Astrocyte of the hippocampus (primary cell): ENCODE measurements at places on chromosomes 11 and 22.

DNA sequence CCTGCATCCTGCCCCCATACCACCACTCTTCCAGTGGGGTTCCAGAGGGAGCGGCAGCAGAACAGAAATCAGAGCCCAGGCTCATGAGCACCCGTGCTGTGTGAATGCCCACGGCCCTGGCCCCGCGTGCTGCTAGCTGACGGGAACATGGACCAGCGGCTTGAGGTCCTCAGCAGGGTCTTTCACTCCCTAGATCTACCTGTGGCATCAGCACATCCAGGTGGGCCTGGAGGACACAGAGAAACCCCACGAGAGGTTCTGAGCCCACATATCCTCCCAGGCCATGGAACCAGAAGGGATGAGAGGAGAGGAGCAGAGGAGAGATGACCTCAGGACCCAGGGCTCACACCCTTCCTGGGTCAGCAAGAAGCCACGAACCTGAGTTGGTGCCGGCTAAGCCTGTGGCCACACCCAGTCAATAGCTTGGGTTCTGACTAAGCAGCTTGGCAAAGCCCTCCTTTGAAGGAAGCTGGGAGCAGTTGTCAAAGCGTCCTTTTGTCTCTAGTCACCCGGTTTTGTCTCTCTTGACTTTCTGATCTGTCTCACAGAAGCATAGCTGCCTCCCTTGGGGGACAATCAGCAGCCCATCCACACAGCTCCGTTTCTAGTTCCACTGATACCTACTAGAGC, 89.3 kb upstream of the LMO1 start:
- no peak for DNase-seq

GRCh38 chr22:49791682-49792081, 36.0 kb downstream of the BRD1 start:
- no peak for DNase-seq

DNA sequence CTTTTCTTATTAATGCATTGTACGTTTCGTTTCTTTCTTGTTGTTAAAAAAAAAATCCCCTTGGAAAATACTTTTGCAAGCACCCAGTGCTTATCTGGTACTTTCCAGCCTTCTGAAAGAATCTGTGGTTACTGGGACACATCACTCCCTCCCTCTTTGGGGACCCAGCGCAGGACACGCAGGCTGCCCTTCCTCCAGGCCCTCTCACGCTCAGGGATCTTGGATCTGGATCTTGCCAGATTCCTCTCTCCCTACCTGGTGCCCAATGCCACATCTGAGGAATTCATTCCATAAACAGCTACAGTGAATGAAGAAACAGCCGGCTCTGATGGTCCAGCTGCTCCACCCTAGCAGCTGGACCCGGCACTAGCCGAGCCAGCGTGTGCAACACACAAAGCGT, 55.7 kb downstream of the PHF21B start:
- no peak for DNase-seq

DNA sequence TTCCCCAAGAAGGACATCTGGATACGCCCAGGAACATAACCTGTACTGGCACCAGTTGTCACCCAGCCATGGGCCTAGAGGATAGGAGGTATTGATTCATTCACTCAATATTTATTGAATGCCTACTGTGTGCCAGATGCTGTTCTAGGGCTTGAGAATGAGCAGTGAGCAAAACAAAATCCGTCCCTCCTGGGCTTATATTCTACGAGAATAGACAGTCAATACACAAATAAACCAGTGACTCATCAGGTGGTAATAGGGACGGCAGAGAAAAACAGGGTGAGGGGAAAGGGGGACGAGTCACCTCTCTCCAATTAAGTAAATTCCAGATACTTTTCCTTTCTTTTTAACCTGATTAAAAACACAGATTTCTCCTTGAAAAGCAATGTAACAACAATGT, 103.5 kb downstream of the MICAL2 start:
- no peak for DNase-seq

DNA sequence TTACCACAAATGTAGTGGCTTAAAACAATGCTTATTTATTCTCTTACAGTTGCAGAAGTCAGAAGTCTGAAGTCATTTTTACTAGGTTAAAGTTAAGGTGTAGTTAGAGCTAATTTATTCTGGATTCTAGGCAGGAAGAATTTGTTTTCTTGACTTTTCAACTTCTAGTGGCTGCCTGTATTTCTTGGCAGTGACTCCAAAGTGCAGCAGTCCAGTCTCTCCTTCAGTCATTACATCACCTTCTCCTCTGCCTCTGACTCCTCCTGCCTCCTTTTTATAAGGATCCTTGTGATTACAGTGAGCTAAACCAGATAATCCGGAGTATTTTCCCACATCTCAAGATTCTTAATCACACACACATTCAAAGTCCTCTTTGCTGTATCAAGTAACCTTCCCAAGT, 581.4 kb downstream of the KCNA4 start:
- peak; percentile 39 for DNase-seq

DNA sequence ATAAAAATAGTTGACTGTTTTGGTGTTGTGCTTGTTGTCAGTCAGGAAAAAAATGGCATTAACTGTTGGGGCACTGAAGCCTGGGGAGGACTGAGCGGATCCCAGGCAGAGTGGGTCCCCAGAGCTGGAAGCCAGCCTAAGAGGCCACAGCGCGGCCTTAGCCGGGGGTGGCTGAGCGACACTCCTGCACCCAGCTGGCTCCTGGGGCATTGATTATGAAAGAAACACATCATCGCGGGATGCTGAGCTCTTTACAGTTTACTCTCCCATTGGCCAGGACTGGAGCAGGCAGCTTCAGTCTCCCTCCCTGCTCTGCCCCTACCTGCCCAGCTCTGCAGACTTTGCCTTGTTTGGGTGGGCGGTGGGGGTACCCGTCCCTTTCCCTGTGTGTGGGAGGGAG, 121.5 kb downstream of the ST3GAL4 start:
- DNase-seq: no peak

- DNase-seq: peak; percentile 43
Observed at GRCh38 chr22:38657045-38657909, 839 bp downstream of the CBY1 start.

DNA sequence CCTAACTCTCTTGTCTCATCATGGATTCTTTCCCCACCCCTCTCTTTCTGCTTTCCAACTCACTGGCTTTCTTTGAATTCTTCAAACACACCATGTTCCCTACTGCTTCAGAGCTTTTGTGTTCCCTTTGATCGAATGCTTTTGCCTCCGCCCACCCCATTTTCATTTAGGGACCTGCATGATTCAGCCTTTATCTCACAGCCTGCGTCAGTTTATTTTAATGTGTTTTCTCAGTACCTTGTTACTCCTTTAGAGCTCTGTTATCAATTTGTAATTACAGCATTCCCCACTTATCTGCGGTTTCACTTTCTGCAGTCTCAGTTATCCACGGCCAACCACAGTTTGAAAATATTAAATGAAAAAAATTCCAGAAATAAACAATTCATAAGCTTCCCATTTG, 451.3 kb downstream of the METTL15 start:
- DNase-seq: peak; percentile 64

GRCh38 chr22:45441138-45441537, 27.6 kb downstream of the RIBC2 start:
- peak; percentile 81 for DNase-seq

DNA sequence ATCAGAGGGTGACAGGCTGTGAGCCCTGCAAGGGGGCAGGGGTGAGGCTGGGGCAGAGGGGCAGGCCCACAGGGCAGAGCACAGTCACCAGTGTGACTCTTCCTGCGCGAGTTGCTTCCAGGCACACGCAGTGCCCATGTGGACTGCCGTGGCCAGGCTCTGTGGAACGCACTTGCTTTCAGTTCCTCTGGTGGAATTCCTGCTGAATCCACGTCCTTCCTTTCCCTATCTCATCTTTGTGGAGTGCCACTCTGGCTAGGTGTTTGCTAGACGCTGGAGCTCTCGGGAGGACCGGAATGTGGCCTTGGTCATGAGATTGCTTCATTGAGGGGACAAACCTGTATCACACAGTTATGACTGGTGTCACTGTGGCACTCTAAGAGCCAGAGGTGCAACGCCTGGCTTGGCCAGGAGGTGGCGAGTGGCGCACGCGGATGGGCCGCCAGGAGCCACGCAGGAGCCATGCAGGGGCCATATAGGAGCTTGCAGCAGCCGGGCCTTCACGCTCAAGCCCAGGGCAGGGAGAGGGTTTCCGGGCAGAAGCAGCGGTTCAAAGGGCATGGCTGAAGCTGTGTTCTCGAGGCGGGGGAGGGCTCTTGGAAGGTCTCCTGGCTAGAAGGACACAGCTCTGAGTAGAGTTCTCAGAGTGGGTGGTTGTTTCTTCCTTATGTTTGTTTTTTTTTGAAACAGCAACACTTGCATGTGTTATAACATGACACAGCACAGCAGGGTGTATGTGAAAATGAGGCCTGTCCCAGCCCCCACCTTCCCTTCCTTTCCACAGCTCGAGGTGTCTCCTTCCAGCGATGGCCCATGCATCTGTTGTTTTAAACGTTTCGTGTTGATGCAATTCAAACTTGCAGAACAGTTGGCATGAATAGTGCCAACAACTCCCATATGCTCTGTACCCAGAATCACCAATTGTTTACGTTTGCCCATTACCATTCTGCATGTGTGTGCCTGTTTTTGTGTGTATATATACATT, 36.2 kb downstream of the TBC1D22A start:
- peak; percentile 89 for DNase-seq

DNA sequence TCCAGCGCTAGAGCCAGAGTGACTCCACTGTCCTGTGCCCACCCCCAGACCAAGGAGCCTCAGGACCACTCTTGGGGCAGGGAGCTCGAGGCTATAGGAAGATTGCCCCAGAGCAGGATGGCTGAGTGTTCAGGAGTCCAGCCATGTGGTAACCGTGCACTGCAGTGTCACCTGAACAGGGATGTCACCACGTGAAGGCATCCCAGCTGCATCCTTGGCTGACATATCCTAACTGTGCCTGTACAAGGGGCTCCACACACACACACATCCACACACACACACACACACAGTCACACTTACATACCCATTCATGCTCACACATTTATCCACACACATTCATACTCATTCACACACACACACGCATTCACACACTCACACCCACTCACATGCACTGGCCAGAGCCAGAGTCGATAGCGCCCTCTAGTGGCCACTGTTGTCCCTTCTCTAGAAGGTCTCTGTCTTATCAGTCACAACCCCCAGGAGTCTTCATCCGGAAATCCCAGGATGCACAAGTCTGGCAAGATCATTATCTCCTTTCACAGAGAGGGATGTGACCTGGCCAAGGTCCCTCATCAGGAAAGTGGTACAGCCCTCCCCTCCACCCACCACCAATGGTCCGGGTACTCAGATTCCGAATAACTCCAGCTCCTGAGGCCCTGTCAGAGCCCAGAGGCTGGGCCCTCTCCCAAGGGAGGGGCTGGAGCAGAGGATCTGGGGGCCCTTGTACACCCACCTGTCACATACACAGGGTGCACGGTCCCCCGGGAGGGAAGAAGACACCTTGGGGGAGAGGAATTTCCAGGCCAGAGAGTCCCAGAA, 55.1 kb downstream of the IGLL5 start:
- DNase-seq: peak; percentile 53

DNA sequence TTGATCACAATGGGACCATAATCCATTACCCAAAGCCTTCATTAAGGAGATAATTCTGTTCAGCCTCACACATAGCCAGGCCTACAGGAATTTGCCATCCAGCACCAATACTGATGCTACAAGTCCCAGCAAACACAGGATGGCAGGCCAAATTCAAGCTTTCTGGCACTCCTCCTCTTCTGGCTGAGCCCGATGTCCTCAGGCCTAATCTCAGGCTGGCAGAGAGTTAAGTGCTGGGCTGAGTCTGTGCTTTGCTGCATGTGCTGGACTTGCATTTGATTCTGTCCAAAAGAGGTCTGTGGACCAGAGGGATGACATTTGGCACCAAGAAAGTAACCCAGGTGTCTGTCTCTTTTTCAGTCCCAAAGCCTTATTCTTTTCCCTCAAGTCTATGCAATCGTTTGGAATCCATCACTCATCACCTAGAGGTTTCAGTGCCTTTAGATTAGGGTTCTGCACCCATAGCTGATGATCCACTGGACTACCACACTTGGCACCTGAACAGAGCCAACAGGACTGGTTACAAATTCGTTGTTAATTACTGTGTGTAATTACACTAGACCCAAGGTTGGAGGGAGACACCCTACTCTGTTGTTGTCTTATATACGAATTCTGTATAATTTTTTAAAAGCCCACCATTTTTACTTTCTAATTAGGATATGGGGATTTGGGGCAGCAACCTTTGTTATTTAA, 19.4 kb upstream of the LIN7C start:
- DNase-seq: no peak

DNA sequence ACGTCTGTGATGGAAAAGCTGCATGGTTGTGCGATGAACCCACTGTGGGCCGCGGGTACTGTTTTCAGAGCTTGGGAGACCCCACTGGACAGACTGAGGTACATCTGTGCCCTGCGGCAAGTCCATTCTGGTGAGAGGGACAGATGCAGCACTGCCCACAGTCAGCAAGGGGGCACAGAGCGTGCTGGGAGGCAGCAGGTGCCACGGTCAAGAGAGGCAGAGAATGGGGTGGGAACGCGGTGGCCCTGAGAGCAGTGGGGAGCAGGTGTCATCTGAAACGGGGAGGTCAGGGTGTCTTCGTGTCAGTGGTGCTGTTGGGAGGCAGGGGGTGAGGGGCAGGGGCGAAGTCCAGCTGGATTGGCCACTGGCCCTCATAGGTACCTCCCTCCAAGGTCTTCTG, 32.0 kb downstream of the TBC1D22A start:
- DNase-seq: no peak

DNA sequence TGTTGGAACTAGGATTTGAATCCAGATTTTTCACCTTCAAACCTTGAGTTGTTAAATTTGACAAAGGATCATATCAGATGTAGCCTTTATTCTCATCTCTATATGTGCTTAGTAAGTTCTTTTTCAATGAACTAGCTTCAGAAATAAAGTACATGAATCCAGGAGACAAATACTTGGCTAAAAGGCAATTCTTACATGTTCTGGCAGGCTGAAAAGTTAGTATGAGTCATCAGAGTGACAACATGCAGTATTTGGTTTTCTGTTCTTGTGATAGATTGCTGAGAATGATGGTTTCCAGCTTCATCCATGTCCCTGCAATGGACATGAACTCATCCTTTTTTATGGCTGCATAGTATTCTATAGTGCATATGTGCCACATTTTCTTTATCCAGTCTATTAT, 40.4 kb downstream of the BBOX1 start:
- DNase-seq: no peak

- DNase-seq: no peak
Observed at GRCh38 chr11:47147250-47147649, 29.4 kb downstream of the ARFGAP2 start.

DNA sequence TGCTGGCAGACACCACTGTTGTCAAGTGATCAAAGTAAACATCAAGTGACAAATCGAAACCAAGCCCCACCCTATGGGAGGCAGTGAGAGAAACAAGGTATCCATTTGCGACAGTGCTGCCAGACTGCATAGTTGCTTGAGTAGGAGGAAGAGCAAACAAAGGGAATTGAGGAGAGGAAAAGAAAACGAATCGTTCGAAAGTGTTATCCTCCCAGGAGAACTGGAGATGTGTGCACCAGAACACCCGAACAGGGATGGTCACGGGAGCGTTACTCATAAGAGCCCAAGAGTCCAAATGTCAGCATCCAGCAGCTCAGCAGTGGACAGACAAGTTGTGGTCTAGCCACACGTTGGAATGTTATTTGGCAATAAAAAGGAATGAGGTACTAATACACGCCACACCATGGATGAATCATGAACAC, 58.4 kb upstream of the NUP50 start:
- DNase-seq: peak; percentile 30

- peak; percentile 14 for DNase-seq
Observed at GRCh38 chr11:28727254-28727653, 619.1 kb downstream of the METTL15 start.

- DNase-seq: peak; percentile 4
Observed at GRCh38 chr11:16572945-16573344, 165.5 kb upstream of the C11orf58 start.
